ENCODE measurements at places on chromosomes 12 and 14.

DNA sequence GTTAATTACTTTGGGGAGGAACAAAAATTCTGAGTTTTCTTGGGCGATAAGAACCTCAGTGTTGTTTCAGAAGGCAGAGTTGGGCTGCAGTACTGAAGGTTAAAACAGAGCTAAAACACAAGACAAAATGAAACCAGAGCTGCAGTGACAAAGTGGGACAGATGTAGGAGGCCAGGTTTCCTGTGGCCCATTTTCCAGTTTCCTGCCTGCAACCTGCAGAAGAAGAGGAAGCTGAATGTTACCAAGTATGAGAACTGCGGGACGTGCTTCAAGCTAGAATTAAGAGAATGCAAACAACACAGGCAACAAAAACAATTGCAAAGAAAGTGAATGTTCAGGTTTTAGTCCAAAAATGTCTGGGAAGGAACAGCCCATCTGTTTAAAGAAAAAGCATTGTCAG, 17.8 kb downstream of the ELK3 start:
- DNase-seq, result peak; percentile 55

DNA sequence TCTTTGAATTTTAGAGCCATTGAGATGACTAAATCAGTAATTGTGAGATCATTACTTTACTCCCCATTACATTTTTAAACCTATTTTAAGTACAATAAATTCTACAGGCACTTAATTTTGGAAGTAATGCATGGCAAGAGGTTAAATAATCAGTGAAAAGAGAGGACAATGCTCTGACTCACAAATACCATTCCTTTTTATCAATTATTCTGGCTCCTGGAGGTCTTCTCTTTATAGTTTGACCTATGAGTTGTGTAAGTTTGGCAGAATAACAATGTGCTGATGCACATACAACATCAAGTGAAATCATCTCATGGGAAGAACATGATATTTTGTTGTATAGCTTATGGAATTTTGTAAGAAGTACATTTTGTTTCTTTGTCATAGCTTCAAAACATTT, 166.7 kb downstream of the TMTC3 start:
- no peak for DNase-seq

DNA sequence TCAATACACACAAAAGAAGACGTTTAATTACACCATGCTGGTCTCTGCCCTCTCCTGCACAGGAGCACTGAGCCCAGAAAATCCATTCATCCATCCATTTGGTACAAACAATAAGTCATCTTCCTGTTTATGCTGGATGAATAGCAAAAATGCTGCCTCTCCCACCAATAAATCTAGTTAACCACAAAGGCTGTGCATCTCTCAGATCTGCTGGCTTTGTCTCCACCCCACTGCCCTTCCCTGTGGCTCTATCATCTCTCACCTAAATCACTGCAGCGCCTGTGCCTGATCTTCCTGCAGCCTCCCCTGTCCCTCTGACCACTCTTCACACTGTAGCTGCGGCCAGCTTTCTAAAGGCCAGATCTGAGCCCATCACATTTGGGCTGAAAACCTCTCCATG, 72.9 kb upstream of the DDX11 start:
- DNase-seq, result no peak

- peak; percentile 41 for DNase-seq
Measured at GRCh38 chr12:6452245-6452943, 552 bp downstream of the TAPBPL start.

DNA sequence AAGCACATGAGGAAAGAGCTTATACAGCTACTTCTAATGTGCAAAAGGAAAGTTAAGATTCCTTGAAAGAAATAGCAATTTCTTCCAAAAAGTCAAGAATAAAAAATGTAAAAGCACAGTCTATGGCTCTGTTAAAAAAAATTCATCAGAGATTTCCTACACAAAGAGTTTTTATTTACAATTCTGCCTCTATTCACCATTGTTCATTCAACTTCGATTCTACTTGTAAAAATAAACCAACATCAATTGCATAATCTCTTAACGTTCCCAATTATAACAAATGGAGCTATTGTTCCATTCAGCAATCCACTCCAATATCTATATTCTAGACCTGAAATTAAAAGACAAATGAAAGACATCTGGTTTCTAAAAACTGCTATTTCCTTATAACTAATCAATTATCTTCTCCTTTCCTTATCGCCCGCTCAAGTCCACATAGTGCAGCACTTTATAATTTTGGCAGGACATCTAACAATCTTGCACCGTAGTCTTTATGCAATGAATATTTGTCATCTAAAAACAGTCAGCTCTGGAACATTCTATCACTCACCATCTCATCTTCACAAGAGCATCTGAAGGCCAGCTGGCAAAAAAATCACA, 6.2 kb downstream of the EIF2S3B start:
- DNase-seq, result no peak

- no peak for DNase-seq
Measured at GRCh38 chr12:91952916-91953315, 192.7 kb downstream of the BTG1 start.

- DNase-seq, result no peak
Measured at GRCh38 chr12:81468206-81468605, 290.9 kb downstream of the PPFIA2 start.

DNA sequence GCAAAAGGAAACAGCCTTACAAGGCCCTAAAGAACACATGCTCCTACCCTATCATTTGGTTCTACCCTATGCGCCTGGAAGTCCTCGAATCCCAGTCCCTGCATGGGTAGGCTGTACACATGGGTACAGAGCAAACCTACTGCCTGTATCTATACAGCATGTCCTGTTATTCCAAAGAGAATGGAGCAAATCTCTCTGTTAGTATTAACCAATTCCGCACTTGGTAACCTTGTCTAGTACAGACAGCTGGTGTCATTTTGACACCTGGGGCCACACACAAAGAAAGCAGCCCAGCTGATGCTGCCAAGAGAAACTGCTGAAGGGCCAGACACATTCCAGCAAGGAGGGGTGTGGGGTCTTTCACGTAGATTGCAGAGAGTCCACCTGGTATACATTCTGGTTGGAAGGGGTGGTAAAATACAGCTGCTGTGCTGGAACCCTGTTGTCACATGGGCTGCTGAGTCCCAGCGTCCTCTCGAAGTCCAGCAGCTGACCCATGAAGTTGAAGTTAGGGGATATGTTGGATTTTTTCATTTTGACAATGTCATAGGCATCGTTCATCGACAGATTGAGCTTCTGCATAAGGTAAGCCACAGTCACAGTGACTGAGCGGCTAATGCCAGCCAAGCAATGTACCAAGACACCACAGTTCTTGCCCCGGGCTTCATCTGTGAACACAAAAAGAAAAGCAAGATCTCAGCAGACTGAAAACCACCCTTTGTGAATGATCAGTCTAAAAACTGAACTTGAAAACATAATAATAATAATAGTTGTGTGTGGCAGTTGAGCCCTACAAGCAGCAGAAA, 3.2 kb downstream of the DUSP6 start:
- peak; percentile 29 for DNase-seq

DNA sequence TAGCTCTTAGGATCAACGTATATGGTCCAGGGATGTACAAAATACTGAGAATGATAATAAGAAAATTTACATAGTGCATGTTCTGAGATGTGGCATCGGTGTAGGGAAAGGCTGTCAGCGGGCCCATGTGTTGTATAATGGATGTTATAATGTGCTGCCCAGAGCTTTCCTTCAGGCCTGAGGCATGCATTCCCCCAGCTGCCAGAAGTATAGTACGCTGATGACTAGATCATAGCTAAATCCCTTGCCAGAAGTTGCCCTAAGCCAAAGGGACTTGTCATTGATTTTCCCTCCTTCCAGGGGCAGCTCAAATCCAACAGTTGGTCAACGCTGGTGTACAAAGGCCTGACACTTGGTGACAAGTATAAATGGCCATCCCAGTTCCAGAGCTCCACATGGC, 6.5 kb upstream of the OR11G2 start:
- no peak for DNase-seq

- DNase-seq, result no peak
Measured at GRCh38 chr14:57656853-57657252, 163.2 kb upstream of the CCDC198 start.

GRCh38 chr14:22383515-22384166, 205.4 kb downstream of the DAD1 start:
- no peak for DNase-seq

DNA sequence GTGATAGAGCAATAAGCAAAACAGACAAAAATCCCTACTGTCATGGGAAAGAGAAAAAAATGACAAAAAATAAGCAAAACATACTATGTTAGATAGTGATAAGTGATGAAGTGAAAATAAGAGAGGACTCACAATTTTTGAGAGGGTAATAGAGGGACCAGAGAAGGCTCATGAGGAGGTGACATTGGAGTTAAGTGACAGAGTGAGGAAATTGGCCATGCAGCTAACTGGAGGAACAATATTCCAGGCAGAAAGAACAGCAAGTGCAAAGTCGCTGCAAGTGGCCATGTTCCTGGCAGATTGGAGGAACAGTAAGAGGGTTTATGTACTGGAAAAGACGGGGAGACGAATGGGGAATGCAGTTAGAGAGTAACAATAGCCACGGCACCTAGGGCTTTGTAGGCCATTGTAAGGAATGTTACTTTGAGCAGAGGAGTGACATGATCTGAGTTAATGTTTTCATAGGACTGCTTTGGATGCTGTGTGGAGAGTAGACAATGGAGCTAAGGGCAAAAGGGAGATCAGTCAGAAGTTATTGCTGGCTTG, 1.4 kb upstream of the SAV1 start:
- DNase-seq, result no peak

- DNase-seq, result no peak
Measured at GRCh38 chr12:67710582-67710981, 62.0 kb downstream of the DYRK2 start.

DNA sequence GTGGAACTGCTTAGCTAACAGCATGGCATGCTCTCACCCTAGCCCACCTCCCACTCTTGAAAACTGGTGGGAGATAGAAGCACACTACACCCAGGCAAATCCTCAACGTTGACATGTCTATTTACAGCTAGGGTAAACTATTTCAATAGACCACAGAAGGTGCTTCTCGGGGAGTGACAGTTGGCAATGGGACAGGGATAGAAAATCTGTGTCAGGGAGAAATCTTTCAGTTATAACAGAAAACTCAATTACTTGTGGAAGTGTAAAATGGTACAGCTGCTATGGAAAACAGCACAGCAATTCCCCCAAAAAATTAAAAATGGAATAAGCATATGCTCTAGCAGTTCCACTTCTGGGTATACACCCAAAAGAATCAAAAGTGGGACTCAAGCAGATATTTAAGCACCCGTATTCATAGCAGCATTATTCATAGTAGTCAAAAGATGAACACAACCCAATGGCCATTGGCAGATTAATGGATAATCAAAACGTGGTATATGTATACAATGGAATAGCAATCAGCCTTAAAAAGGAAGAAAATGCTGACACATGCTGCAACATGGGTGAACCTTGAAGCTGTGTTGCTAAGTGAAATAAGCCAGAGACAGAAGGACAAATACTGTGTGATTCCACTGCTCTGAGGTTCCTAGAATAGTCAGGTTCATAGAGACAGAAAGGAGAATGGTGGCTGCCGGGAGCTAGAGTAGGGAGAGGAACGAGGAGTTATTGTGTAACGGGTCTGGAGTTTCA, 92.5 kb downstream of the STAB2 start:
- no peak for DNase-seq

- DNase-seq, result no peak
Measured at GRCh38 chr12:1552911-1553491, 41.4 kb downstream of the FBXL14 start.

DNA sequence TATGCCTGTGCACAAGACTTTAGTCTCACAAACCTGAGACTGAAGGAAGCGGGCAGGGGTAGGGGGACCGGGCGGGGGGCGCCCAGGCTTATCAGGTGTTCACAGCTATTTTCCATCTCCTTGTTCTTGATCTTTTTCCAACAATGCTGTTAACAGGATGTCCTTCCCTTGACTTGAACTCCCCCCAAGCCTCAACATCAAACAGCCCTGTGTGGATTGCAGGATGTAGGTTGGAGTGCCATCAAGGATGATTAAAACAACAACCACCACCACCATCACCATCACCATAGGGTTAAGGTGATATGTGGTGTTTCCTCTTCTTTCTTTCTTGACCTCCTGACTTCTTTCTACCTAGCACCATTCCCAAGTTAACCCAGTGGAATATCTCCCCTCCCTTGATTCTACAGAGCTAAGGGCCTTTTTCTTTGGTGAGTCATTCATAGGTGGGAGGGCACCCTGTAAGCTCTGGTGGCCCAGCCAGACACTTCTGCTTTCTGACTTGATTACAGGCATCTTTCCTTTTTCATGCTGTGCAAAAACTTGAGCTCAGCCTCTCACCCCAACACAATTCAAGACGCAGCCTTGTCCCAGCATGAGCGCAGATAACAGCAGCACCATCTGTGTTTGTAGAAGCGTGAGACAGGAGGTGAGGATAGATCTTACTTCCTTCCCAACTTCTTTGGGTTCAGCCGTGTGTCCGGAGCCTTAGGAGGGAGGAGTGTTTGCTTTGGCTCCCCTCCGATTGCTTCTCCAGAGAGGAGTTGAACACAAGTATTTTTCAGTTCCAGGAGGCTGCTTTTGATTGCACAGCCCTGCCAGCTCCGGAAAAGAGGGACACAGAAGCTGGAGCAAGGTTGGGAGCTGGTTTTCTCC, 26.8 kb downstream of the FLVCR2 start:
- DNase-seq, result no peak

DNA sequence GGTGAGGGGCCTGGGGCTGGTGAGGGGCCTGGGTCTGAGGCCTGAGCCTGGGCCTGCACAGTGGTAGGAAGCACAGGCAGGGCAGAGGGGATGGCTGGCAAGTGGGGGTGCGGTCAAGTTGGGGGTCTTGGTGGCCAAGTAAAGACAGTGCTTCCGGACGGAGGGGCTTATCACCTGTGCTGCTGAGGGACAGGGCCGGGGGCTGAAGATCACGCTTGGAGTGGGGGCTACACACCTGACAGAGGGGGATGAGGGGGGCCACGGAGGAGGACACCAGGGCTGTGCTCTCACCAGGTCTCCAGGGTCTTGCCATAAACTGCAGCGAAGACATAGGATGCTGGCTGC, 12.2 kb downstream of the TEDC1 start:
- no peak for DNase-seq

DNA sequence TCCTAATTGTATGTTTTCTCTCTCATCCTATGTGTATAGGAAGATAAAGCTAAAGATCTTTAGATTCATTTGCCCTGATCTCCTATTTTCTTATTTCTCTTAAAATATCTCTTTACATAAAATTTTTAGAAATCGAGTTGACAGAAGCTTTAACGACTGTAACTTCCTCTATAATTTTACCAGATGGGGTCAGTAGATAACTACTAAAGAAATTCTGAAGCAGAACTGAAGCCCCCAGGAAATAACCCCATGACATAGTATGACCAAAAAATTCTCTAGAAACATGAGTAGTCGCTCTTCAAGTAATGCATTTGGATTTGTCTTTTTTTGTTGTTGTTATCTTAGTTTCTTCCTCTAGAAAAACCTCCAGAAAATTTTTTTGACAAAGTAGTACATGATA, 288.0 kb downstream of the ERC1 start:
- DNase-seq, result no peak

- no peak for DNase-seq
Measured at GRCh38 chr12:62866451-62867082, 68.4 kb downstream of the PPM1H start.

DNA sequence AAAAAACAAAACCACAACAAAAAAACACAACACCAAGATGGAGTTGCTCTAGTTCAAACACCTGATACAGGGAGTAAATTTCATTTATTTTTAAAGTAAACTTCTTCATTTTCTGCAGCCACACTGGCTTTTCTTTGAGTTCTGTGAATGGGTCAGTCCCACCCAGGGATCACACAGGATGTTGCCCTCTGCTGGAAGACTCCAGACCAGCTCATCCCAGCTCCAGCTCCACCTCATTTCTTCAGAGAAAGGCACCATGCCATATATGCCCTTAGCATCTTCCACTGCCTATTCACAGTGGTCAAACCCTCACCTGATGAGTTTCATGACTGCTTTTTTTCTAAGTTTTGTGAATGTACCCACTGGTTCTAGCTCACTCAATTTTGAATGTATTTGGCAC, 8.0 kb downstream of the GLIPR1 start:
- DNase-seq, result peak; percentile 35
